NCI-H1694 (cell line): ENCODE measurements at places on chromosomes 11 and 22.

DNA sequence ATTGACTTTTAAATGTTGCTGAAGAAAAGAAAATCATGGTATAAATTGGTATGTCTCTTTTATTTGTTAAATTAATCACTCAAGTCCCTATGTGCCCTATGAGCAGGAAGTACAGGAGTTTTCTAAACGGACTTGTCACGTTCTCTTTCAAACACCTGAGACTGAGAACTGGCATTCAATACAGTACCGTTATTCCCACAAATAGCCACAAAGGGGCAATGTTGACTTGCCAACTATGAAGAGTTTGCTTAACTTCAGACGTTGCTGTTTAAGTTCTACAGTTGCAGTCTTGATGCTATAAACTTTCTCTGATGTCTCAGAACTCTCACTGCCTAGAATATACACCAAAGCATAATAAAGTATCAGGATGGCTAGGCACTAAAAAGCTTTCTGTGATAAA lies 7.6 kb downstream of the OR56A1 start:
- peak; percentile 10 for DNase-seq

- DNase-seq, result no peak
These were observed 28.1 kb downstream of the GNB1L start for GRCh38 chr22:19826619-19826950.

- DNase-seq, result no peak
These were observed 44.1 kb upstream of the MN1 start for GRCh38 chr22:27845644-27846043.

GRCh38 chr11:134412203-134413042 lies at the start of gene B3GAT1:
Gene B3GAT1 (minus strand): TSS chr11:134412242. CDS start chr11:134387659, 24,583 bp downstream.
- no peak for DNase-seq

DNA sequence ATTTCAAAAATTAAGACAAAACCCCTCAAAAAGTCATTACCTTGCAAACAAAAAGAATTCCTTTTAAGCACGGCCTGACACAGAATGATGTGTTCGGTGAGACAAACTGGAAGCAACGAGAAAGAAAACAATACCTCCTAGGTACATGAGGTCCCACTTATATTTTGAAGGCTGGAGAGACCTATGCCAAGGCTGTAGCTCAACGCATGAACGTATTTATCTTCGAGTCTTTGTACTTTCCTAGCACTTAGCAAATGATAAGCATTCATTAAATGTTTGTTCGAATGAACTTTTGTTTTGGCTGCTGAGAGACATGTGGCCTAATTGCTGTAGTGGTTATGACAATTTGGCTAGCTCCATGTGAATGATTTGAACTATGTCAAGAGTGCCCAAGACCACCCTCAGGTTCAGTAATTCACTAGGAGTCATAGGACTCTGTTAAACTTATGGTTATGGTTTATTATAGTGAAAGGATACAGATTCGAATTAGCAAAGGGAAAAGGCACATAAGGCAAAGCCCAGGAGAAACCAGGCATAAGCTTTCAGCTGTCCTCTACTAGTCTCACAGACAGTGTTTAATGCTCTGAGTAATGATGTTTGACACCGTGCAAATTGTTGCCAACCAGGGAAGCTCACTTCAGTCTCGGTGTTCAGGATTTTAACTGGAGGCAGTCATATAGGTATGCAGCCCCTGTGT lies 26.0 kb upstream of the HORMAD2 start:
- DNase-seq, result no peak

- DNase-seq, result no peak
These were observed 17.0 kb upstream of the TBCEL start for GRCh38 chr11:121006922-121007321.

DNA sequence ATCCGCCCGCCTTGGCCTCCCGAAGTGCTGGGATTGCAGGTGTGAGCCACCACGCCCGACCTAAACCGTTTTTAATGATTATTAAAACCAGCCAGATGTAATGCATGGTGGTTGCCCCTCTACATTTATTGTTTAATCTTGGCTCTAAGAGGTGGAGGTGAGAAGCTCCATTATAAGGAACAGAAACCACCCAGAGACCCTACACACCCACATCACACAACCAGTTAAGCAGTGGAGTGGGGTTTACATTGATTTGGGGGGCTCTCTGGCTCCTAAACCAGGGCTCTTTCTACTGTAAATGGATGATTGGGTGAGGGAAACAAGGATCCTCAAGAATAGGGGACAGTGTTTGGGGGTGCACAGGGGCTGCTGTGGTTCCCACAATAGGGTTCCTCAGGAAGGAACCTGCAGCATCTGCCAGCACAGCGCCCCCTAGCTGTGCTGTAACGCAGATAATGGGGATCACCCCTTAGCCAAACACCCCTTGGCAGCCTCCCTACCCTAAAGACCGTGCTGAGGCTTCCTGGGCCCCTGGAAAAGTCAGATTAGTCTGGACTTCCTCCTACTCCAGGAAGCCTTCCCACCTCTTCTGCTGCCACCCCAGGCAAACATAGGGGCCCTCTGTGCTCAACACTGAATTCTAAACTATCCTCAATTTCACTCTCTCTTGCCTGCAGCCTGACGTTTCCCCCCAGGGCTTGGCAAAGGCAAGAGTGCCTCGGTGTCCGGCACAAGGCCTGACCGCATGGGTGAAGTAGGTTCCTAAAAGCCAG lies 2.4 kb downstream of the MPST start:
- DNase-seq, result no peak

GRCh38 chr11:10526974-10527918 lies 13.7 kb downstream of the RNF141 start:
- DNase-seq, result no peak

DNA sequence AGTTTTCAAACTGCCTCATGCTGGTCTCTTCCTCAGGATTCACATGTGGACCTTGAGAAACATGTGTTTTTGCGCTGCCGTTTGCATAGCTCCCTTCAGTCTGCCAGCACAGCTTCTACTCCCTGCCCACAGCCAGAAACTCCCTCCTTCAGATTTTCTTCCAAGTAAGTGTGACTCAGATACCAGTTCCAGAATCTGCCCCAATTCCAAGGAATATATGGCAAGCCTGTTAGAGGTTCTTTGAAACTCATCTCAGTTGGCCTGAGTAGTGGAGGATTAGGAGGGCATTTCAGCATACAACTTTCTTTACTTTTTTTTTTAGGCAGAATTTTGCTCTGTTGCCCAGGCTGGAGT lies 67.1 kb downstream of the SNX19 start:
- no peak for DNase-seq

- DNase-seq, result no peak
These were observed 22.8 kb downstream of the OSBP2 start for GRCh38 chr22:30717331-30717921.
